ENCODE measurements at places on chromosomes 1 and 21.

DNA sequence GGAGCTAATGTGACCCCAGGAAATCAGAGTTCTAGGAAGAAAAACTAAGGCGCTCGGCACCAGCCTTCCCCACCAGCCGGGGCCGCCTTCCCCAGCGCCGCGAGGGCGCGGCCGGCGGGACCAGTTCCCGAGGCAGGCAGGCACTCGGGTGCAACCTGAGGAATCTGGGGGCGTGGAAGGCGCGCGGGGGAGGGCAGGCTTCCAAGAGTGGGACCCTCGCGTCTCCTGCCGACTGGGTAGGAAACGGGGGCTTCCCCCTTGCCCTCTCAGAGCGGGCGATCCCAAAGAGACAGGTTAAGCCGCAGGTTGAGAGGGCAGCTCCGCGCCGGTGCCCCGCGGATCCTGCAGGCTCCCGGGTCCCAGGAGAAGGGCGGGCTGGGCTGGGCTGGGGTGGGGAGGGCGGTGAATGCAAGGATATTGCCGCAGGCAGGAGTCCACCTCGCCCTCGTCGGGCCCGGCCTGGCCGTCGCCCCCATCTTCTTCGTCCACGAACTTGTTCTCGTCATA is 431 bp downstream of the ARPC5 start:
- no peak for DNase-seq

GRCh38 chr1:175763797-175764196 is 20.4 kb upstream of the TNR start:
- DNase-seq = no peak

- no peak for DNase-seq
Measured at GRCh38 chr1:46458846-46459245, 30.8 kb upstream of the DMBX1 start.

- DNase-seq = no peak
Measured at GRCh38 chr21:33370305-33370704, 32.9 kb upstream of the IFNGR2 start.

DNA sequence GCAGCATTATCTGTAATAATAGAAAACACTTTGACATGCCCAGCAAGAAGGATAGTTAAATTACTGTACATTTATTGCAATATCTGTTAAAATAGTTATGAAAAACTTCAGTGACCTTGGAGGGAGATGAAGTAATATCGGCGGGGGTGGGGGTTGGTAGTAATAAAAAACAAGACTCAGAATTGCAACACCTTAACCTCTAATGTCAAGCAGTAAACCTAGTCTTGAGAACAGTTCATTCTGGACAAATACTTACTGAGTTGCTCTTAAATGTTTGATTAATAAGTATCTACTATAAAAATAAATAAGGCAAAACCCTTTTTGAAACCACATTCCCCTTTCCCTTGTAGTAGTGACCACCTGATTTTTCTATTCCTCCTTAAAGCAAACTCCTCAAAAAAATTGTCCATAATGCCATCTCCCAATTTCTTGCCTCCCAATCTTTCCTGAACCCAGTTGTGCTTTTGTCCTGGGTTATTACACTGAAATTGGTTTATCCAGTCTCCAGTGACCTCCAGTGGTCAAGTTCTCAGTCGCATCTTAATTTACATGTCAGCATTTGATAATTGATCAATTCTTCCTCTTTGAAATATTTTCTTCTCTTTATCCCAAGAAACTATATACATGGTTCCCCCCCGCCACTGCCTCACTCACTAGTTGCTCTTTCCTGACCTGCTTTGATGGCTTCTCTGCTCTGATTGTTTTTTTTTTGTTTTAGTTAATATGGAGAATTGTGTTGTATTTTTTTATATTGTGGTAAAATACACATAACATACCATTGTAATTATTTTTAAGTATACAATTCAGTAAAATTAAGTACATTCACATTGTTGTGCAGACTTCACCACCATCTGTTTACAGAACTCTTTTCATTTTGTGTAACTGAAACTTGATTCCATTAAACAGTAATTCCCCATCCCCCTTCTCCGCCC is 36.8 kb downstream of the RAP1A start:
- DNase-seq = no peak

All from dorsolateral prefrontal cortex (tissue), 122 donors.